ENCODE measurements at places on chromosomes 11 and 22.

DNA sequence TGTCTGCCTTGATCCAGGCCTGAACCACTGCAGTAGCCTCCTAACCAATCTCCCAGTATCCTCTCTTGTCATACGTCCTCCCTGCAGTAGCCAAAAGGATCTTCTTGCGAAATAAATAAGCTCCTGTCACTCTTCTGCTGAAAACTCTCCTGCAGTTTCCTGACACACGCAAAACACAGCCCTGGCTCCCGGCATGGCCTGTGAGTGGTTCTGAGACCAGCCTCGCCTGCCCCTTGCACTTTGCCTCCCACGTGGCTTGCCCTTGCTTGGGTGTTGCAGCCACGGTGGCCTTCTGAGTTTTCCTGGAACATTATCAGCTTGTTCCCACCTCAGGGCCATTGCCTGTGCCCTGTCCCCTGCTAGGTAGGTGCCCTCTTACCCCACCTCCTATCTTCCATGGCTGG lies 7.2 kb downstream of the ZC3H7B start:
- no peak for ATAC-seq

DNA sequence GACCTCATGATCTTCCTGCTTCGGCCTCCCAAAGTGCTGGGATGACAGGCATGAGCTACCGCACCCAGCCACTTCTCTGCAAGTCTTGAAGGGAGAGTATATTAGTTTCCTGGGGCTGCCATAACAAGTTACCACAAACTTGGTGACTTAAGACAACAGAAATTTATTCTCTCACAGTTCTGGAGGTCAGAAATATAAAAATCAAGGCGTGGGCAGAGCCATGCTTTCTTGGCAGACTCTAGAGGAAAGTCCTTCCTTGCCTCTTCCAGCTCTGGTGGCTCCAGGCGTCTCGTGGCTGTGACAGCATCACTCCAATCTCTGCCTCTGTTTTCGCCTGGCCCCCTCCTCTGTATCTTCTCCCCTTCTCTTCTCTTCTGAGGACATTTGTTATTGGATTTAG lies 110.2 kb upstream of the NAV2 start:
- ATAC-seq = no peak

- ATAC-seq = no peak
Measured at GRCh38 chr11:114773541-114774338, 95.4 kb downstream of the NXPE2 start.

DNA sequence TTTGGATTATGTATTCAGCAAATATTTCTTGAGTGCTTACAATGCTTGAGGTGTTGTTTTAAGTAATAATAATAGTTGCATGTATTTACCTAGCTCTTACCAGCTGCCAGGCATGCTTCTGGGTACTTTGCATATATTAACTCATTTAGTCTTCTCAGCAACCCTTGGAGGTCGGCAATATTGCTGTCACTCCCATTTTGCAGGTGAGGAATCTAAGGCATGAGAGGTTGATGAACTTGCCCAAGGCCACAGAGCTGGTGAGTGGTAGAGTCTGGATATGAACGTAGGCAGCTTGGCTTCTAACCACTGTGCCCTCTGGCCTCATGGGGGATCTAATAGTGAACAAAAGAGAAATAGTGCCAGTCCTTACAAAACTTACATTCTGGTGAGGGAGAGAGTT lies 92.9 kb downstream of the PARVA start:
- ATAC-seq = no peak

DNA sequence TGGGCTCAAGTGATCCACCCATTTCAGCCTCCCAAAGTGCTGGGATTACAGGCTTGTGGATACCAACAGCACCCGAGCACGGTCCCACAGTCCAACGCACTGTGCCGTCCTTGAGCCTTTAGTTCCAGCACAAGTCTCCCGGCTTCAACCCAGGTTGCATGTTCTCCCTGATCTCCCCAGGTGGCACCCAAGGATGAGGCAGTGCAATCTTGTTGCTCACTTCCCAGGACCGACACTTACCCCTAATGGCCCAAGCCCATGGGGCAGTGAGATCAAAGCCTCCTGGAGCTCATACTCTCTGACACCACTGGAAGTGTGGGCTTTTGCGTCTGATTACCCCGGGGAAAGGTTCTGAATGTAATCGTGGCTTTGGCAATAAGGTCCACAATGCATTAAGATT lies 3.5 kb downstream of the PRAME start:
- no peak for ATAC-seq

- ATAC-seq = no peak
Measured at GRCh38 chr11:94857337-94857736, 89.2 kb downstream of the AMOTL1 start.

- ATAC-seq = no peak
Measured at GRCh38 chr11:127997594-127997993, 589.8 kb downstream of the ETS1 start.

GRCh38 chr11:24697522-24698111 lies 200.8 kb downstream of the LUZP2 start:
- ATAC-seq = no peak

GRCh38 chr22:17980638-17981051 lies 43.7 kb downstream of the MICAL3 start:
- ATAC-seq = no peak

GRCh38 chr11:47326198-47326597 lies 26.3 kb downstream of the MYBPC3 start:
- no peak for ATAC-seq

DNA sequence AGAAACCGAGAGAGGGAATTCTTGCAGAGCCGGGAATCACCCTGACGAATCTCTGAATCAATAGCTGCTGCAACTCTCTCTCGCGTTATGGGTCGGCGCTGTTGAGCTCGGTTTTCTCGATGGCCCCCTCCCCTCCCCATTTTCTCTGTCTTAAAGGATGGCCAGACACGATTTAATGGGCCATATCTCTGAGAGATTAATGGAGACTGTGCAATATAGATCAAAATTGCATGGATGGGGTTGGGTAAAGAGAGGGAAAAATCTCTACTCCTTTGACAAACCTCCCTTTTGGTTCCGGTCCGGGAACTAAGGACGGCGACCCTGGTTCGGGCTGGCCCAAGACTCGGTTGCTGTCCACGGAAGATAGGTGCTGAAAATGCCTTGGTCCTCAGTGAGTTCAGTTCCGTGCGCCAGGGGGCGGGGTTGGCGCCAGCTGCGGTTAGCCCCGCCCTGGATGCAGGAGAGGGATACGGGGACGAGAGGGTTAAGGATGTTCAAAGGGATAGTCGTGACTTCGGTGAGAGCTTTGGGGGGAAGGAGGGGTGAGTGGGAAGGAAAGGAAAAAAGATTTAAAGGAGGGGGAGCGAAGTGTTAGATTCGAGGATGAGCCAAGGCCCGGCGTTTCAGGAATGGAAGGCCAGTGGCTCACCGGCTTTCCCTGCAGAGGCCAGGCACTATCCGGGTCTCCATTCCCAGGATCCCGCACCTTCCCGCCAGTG lies 103.6 kb upstream of the HSD17B12 start:
- peak; percentile 32 for ATAC-seq

- no peak for ATAC-seq
Measured at GRCh38 chr11:97963528-97964331, 1057.0 kb upstream of the CNTN5 start.

DNA sequence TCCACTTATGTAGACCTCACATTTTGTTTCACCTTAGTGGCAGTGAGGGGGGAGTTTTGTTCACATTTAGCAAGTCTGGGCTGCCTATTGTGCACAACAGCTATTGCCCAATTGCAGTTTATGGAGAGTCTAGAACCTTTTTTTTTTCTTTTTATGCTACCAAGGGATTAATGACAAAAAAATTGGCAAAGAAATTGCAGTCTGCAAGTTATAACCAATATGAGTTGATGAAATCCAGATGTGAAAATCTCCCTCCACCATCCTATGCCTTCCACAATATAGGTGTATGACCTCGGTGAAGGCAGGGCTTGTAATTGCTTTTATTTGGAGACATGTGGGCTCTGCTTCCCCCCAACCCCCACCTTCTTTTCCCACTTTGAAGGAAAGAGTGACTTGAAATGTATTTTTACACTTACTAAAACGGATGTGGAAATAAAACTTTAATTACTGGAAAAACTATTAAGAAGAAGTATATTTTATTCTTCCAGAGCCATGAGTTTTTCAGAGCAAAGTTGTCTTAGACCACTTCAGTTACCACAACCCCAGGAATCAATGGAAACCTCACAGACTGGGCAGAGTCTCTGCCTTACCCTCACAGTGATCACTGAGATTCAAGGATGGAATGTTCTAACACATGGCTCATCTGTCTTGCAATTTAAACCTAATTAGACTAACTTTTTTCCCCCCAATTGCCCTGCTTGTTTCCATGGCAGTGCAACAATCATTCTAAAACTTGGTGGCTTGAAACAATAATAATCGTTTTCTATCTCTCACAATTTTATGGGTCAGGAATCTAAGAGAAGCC lies 120.8 kb upstream of the SLC5A12 start:
- no peak for ATAC-seq

- no peak for ATAC-seq
Measured at GRCh38 chr22:41992496-41992895, 6.1 kb upstream of the WBP2NL start.

GRCh38 chr11:72333661-72334060 lies 89.7 kb upstream of the PHOX2A start:
- peak; percentile 18 for ATAC-seq

DNA sequence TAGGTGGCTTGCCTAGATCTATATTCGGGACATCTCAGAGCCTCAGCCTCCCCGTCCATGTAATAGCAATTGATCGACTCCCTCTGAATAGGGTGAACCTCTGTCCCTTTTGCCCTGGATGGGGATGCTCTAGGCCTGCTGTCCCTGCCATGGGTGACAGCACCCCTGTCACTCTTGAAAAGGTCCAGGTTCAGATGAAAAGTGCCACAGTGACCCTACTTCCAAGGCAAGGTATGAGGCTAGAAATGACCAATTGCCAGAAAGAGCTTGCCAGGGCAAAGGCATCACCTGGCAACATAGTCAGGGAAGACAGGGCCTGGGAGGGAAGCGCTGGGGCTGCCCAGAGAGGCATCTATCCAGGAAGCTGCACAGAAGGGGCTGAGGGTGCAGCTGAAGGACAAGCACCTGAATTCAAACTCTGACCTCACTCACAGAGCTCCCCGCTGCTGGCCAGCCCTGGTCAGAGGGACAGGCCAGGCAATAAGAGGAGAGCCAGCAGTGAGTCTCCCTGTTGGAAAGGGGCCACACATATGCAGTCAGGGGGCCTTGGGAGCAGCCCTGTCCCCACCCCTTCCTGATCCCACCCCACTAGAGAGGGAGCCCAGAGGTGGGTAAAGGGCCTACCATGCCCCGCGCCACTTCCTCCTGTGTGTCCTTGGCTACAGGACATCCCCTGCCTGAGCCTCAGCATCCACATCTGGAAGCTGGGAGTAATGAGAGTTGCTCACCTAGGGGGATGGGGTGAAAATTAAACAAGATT lies 9.0 kb upstream of the APOBEC3A start:
- ATAC-seq = no peak

DNA sequence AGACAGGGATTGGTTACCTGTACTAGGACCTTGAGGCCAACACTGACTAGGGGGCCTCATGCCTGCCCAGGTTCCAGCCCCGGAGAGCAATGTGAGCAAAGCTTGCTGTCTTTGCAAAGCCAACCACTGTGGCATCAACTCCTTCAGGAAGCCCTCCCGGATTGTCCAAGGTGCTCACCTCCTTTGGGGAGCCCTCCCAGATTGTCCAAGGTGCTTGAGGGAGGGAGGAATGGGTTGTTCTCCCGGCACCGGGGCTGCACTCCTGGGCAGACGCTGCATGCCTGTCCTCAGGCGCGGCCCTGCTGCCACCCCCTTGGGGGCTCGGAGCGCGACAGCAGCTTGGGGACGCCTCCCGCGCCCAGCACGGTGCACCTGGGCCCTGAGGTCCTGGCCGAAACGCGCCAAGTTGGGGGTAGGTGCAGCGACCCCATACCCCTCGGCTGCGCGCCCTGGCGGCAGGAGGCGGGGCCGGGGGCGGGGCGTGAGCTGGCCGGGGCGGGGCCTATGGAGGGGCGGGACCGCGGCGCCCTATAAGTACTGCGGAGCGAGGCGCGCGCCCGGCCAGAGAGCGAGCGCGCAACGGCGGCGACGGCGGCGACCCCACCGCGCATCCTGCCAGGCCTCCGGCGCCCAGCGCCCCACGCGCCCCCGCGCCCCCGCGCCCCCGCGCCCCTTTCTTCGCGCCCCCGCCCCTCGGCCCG lies at the start of gene CD81:
TSS of gene CD81 (plus strand) at position 560 of the 701 bp plus-strand sequence. CDS start 240 bp downstream, outside the sequence.
- ATAC-seq = peak; percentile 66

GRCh38 chr11:15649371-15650104 lies 534.8 kb downstream of the INSC start:
- ATAC-seq = no peak

- ATAC-seq = no peak
Measured at GRCh38 chr11:130646881-130647280, 198.4 kb downstream of the ADAMTS15 start.

GRCh38 chr11:34512840-34513681 lies 533 bp downstream of the ELF5 start:
- ATAC-seq = peak; percentile 97

GRCh38 chr11:134911514-134912180 lies 499.6 kb upstream of the B3GAT1 start:
- no peak for ATAC-seq

- ATAC-seq = no peak
Measured at GRCh38 chr11:118128721-118129470, 23.7 kb downstream of the SCN4B start.

DNA sequence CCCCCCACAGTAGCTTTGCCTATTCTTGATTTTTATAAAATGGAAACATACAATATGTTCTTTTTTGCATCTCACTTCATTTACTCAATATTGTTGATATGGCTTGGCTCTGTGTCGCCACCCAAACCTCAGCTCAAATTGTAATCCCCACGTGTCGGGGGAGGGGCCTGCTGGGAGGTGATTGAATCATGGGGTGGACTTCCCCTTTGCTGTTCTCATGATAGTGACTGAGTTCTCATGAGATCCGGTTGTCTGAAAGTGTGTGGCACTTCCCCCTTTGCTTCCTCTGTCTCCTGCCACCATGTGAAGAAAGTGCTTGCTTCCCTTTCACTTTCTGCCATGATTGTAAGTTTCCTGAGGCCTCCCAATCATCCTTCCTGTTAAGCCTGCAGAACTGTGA lies 431.3 kb downstream of the MN1 start:
- no peak for ATAC-seq

- peak; percentile 60 for ATAC-seq
Measured at GRCh38 chr11:119373921-119374631, 7.4 kb downstream of the USP2 start.

Measured in motor neuron (in vitro differentiated cells).